ENCODE measurements at places on chromosomes 4 and X.

GRCh38 chr4:165873298-165874071, 448 bp downstream of the TLL1 start:
- DNase-seq: no peak

DNA sequence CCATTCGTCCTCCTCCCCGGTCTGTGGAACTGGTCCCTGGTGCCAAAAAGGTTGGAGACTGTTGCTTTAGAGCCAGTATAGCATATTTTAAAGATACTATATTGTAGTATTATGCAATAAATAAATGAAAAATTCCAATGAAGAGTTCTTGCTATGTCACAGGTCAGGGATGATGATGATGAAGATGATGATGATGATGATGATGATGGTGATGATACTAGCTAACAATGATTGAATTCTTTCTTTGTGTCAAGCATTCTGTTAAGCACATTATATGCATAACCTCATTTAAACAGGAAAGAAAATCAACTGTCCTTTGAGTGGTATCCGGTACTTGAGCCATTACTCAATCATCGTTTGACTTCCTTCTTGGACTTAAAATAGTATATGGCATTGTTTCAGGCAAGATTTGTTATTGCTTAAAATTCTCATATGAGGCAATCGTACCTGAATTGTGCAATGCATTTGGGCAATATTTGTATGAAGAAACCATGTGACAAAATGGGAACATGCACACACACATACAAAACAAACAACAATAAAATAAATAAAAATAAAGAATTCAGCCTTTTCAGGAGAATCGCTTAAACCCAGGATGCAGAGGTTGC, 22.8 kb upstream of the TLR2 start:
- DNase-seq: no peak

DNA sequence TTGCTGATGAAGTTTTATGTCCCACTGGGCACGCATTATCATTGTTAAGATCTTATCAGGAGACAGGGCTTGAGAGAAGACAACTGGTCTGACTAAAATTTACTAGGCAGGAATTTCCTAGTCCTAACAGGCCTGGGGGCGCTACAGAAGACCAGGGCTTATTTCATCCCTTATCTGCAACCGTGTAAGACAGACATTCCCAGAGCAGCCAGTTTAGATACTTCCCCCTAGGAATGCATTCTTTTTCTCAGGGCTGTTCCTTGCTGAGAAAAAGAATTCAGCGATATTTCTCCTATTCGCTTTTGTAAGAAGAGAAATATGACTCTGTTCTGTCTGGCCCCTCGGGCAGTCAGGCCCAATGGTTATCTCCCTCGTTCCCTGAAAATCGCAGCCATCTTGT, 93.8 kb downstream of the TLL1 start:
- no peak for DNase-seq

DNA sequence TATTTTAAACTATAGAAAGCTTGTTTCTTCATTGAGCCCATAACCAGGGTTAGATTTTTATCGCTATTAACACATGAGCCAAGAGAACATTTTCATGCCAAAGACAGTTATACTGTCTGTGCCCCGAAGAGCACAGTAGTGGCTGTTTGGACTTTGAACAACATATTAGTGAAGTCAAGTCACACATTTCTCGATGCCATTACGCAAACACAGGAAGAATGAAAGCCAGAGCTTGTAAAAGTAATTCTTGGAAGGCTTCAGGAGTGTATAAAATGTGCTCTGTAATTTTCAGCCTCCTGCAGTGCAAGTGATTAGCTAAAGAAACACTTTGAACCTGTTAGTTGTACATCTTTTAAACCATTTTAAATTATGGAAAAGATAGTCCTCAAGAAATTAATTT, 590.7 kb upstream of the PITX2 start:
- DNase-seq: no peak

- DNase-seq: no peak
Measured at GRCh38 chr4:53221832-53222480, 143.9 kb downstream of the SCFD2 start.

DNA sequence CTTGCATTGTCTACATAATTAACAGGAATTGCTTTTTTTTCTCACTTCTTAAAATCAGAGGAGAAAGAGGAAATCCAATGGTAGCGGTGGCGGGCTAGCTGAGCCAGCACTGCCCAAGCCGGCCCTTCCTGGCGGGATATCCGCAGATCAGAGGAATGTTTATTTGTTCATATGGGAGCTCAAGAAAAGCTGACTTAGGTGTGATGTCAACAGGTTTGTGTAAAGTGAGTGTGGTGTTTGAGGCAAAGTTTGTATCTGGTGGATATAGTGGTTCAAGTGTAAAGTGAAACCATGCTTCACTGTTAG, 466 bp upstream of the SLC39A8 start:
- no peak for DNase-seq

- DNase-seq: no peak
Measured at GRCh38 chr4:57194068-57194611, 84.0 kb upstream of the IGFBP7 start.

DNA sequence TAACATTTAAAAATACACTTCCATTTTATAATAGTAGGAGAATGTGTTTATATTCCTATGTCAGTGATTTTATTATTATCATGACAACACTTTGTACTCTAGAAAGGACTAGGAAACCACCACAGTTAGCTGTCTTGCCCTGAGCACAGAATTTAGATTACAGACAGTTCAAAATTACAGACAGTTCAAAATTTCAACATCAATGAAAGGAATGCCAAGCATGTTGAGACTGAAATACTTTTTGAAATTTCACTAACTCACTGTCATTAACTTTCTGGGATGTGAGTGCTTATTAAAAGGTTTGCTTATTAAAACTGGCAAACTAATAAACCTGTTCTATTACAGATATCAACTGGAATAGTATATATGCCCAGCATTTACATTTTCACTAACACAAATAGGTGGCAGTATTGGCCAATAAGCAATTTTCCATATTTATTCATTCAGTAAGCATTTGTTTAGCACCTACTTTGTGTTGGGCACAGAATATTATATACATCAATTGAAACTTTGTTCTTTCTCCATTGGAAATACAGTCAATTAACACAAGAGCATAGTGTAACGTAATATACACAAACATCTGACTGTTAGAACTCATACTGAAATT, 179.4 kb downstream of the FBXW7 start:
- DNase-seq: no peak

GRCh38 chr4:116328261-116328860, 757.0 kb downstream of the TRAM1L1 start:
- no peak for DNase-seq

DNA sequence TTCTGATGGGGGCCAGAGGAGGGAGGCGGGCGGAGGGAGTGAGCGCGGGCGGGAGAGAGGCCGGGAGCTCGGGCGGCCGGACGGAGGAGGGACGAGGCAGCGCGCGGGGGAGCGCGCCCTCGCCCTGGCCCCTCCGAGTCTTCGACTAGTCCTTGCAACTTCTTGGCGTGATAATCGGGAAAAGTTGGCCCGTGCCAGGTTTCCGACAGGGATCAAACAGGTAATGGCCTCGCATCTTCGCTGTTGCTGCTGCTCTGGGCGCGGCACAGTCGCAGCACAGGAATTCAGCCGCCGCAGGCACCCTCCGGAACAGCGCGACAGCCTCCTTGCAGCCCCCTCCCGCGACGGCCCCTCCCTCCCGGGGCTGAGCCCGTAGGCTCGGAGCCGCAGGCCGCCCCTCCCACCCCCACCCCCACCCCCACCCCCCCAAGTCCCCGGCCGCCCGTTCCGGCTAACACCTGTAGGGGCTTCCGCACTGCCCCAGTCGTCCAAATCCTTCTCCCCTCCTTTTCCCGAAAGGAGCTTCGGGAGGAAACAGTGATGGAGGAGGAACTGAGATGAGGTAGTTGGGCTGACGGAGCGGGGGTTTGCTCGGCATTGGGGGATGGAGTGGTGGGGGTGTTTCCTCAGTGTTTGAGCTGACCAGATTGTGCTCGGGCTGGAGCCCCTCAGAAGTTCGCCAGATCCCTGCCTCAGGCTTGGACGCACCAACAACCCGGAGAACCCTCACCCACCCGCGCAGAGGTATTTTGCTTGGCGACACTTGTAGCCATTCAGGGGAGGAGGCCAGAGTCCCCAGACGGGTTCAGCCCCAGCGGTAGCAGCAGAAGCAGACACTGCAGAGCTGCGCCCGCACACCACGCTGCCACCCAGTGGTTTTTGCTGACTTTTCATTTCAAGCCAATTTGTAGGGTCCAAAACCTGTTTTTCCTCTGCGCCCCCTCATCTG, at the start of gene FGF13:
Gene FGF13 (minus strand): TSS at position 319 of the 949 bp plus-strand sequence. CDS start 714 bp downstream, outside the sequence.
- no peak for DNase-seq

- DNase-seq: no peak
Measured at GRCh38 chr4:72591547-72592454, 22.8 kb upstream of the ADAMTS3 start.

DNA sequence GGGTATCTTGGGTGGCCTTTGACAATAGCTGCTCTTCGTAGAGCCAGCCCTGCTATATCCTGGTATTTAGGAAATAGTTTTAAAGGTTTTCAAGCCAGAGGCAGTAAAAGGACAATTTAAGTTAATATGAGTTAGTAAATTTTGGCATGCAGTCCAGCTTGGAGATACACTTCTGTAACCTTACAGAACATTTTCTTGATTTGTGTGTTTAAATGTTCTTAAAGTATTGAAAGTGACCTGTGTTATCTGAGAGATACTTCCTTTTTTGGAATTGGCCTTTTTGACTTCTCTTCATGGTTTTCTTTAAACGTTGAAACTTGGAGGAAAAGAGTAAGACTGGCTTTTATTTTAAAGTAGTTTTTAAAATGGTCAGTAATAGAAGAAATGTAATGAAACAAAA, 25.5 kb downstream of the PDLIM5 start:
- DNase-seq: no peak

DNA sequence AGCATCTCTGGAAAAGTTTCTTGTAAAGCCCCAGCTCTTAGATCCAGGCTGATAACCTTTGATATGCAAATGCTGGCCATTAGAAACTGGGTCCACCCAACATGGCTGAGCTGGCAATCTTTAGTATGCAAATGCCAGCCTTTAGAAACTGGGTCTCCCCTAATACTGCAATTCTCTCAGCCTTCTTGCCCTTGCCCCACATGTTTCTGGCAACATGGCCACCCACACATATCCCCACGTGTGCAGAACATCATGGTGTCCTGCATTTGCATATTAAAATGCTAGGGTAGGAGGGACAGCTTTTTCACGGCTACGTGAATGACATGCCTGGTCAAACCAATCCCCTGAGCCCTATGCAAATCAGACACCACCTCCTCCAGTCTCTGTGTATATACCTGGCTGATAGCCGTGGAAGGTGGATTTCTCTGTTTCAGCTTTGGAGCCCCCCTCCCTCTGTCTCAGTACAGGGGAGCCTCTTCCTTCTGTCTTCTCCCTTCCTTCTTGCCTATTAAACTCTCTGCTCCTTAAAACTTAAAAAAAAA, 344.0 kb upstream of the NWD2 start:
- no peak for DNase-seq

DNA sequence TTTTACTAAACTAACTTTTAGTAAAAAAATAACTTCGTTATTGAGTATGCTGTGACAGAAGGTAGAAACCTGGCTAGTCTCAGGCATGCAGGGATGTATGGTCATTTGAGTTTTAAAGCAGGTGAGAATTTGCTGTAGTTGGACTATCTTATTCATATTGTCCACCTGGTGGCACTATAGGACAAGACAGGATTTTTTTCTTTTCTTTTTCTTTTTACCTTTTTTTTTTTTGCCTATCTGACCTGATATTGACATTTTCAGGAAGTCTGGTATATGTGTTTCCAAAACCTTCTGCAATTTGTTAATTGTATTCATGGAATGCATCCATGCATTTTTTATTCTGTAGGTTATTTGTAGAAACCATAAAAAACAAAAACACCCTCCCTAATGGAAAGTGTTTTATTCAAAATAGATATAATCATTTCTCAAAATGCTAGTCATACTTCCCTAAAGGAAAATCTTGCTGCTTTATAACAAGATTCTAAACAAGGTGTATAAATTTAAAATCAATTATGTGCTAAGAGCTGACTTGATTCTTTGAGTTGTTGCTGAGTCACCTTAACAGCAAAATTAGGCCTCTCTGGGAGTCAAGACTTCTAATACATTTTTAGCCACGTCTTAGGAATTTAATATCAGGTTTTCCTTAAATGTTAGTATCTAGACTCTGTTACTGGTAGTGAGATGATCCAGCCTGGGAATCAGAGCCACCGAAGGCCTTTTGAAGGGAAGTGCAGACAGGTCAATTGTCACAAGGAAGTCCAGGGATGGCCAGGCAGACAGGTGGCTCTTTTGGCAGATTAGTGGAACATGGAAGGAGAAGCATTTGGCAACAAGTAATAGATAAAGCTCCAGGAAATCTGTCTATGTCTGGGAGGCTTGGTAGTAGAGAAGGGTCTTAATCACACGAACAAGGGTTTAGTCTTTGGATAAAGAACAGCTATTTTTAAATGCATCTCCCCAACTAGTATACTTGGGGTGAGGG, 201.3 kb upstream of the GNPDA2 start:
- no peak for DNase-seq

DNA sequence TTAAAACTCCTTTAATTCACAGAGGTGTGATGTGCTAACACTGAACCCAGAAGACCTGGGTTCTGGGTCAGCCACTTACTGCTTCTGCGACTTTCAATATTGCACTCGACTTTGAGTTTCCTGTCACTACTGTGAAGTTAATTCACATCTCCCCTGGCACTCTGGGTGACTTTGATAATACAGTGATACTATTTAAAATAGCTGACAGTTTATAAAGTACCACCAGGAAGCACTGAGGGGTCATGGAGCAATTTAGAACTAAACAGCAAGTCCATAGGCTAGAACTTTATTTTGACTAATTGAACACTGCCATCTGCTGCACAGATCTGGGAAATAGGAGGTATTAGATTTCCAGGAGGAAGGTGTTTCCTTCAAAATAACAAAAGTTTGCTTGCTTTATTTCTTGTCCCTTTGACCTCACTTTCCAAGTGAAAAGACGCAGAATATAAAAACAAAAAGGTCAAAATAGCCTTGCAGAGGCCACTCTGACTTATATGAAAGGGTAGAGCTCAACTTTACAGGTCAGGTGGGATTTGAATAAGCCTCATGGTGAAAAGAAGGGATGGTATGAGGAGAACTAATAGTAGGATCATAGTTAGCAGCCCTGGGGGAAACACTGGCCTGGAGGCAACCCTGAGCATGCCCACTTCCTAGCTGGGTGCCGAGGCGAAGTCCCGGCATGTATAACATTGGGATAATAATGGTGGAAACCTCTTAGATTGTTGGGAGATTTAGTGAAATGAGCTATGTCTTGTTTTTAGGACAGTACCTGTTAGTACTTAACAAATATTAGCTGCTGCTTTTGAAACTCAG, 53.4 kb downstream of the ZNF518B start:
- peak; percentile 29 for DNase-seq

- DNase-seq: peak; percentile 1
Measured at GRCh38 chrX:8971116-8971515, 62.8 kb downstream of the FAM9B start.

GRCh38 chrX:13700380-13700779, 11.5 kb downstream of the RAB9A start:
- DNase-seq: no peak

- peak; percentile 23 for DNase-seq
Measured at GRCh38 chr4:10015140-10015753, 6.0 kb downstream of the SLC2A9 start.

DNA sequence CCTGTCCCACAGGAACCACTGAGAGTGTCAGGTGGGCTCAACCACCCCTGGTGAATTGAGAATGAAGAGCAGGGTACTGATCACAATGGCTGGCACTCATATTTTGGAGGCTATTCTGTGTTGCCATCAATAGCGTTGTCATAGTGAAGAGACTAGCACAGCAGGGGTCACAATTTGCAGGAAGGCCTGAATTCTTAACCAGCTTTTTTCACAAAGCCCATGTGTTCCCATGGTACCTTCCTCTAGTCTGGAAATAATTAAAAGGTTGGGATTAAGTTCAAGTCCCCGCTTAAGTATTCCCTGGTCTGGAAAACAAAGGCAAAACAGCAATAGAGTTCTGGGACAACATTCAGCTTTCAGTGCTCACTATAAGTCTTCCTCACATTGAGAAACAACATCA, 1051.7 kb downstream of the C4orf33 start:
- DNase-seq: no peak
